Activated gamma-delta T cell treated with Interleukin-2 at 50 U/mL for 16 hours (primary cell): ENCODE measurements at places on chromosomes 7 and 10.

DNA sequence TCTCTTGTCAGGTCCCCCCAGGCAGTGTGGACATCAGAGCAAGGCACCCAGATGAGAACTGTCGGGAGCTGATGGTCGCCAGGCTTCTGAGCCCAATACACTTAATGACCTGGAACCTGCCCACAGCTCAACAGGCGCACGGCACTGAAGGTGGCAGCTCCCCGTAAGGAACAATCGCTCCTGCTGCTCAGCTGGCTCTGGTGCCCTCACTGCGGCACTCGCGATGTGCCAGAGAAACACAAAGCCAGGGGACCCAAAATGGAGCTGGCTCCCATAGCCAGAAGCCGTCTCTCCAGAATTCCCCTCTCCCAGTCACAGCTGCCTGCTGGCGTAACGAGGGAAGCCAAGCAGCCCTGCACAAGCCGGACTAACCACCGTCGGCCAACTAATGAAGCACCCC, 6.3 kb downstream of the CALN1 start:
- no peak for DNase-seq

GRCh38 chr10:132546567-132547420, 9.2 kb downstream of the INPP5A start:
- peak; percentile 4 for DNase-seq

DNA sequence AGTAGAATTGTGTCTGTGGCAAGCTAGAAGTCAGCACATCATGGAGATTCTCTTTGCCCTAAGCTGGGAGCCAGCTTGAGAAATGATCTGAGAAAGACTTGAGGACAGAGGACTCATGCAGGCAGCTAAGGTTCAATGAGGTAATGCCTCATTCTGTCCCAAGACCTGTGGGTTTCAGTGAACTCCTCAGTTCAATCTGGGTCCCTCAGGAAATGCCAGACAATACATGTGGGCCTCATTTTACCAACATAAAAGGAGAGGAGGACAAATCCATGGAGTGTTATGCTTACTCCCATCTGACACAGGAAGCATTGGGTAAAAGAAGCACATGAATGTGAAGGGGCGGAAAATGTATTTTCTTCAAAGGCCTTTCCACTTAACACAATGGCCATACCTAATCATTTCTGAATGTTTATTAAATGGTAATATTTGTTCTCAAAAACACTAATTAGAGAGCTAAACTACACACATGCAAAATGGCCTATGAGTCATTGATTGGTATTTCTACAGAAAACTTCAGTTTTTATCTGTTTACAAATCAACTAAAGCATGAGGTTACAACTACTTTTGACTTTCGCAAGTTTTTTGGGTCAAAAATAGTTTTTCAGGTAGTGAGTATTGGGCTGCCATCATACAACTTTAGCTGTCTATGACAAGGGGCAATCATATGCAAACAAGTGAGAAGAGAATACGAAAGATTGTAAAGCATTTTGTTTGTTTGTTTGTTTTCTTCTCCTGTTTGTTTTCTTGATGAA, 205.3 kb downstream of the CHRM2 start:
- DNase-seq: no peak

- no peak for DNase-seq
Observed at GRCh38 chr7:42456267-42456666, 219.3 kb upstream of the GLI3 start.

DNA sequence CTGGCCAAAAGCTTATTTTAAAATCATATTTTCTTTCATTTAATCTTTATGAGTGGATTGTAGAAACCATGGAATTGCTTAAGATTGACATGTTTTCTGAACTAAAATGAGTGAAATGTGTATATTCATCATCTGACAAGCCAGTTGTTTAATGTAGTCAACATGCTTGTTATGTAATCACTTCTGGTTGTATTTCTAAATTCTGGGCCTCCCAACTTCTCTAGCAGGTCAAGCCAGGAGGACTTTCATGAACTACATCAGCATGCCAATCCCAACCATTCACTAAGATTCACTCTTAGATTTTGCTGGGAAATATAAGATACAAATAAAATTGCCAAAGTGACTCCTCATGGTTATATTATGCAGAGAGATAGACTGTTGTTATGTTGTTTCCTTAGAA, 21.1 kb upstream of the MAP3K8 start:
- no peak for DNase-seq
